K562 (cell line): ENCODE measurements at places on chromosomes 7 and 10.
A peak's percentile ranks its signal among the peaks of the same experiment; 100 is the strongest.

DNA sequence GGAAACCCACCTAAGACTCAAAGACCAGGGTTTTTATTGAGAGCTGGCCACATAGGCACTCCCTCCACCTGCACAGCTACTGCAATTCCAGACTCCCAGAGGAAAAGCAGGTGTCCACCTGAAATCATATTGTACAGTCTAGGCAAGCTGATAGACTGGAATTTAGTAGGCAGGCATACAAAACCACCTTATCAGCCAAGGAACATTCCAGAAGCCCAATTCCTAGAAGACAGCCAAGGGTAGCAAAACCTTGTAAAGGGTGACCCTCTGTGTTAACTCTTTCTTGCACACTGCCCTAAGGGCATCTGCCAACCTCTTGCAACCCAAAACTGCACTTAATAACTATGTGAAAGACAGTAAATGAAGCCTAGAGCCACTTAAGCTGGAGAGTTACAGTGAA, 5.3 kb downstream of the TMEM176A start:
- H3K27me3 ChIP-seq, result peaks cover 33% of the 10 kb centered on the region; the same call in 2 of the 3 replicates
- DNase-seq, result no peak
- peaks cover 8% of the 10 kb centered on the region; the same call in 1 of the 2 replicates for H3K4me1 ChIP-seq
- no peak overlapping the region for H3K27ac ChIP-seq
- no peak overlapping the region for H3K4me3 ChIP-seq

- no peaks in the 10 kb centered on the region for H3K36me3 ChIP-seq
- H3K4me3 ChIP-seq, result no peak overlapping the region
- H3K27ac ChIP-seq, result no peak overlapping the region
- H3K4me1 ChIP-seq, result peaks cover 4% of the 10 kb centered on the region; the same call in 1 of the 3 replicates
- no peaks in the 10 kb centered on the region for H3K27me3 ChIP-seq
These were observed 79.5 kb downstream of the RAB11FIP2 start for GRCh38 chr10:117967149-117967650.

- peaks cover 56% of the 10 kb centered on the region for H3K27me3 ChIP-seq
- H3K4me1 ChIP-seq, result peaks cover 20% of the 10 kb centered on the region
- no peak for DNase-seq
- no peak overlapping the region for H3K27ac ChIP-seq
- H3K4me3 ChIP-seq, result no peak overlapping the region
- H3K36me3 ChIP-seq, result no peaks in the 10 kb centered on the region
These were observed 38.1 kb upstream of the FAM20C start for GRCh38 chr7:154096-154799.

- H3K27ac ChIP-seq, result no peak overlapping the region
- peaks cover 5% of the 10 kb centered on the region; the same call in 1 of the 2 replicates for H3K4me1 ChIP-seq
- H3K27me3 ChIP-seq, result no peaks in the 10 kb centered on the region
- no peak overlapping the region for H3K4me3 ChIP-seq
- H3K36me3 ChIP-seq, result no peaks in the 10 kb centered on the region
These were observed 880.6 kb downstream of the LRMDA start for GRCh38 chr10:76311752-76312636.

DNA sequence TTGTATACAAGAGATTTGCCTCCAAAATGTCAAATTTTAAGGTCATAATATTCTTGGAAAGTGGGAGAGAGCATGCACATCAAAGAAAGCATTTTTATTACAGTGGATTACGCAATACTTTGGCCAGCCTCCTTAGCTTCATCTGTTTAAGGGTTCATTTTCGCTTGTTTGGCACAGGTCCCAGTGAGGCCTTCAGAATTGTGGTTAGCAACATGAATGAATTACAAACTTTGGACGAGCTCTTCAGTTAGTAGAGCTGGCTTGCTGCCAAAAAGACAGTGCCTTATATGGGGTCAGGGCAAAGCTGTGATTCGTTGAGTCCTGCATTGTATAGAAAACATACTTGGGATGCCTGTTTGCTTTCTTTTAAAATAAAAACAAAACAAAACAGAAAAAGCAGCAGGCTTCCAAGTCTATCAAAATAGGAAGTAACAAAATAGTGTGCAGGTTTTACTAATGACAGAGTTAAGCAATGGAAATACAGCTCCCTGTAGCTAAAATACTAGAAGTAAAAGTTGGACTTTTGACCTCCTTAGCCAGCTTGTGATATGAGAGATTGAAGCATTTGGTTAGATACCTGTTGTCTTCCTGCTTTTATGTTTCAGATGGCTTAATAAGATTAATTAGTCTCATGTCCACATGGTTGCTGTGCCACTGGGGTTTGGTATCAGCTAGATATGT, 190.8 kb downstream of the MLLT10 start:
- H3K36me3 ChIP-seq, result peaks cover 52% of the 10 kb centered on the region
- peak overlapping the region; percentile 52; the same call in 1 of the 3 replicates for H3K27ac ChIP-seq
- DNase-seq, result peak; percentile 63
- no peaks in the 10 kb centered on the region for H3K27me3 ChIP-seq
- H3K4me1 ChIP-seq, result no peaks in the 10 kb centered on the region

- no peaks in the 10 kb centered on the region for H3K36me3 ChIP-seq
- no peak overlapping the region for H3K4me3 ChIP-seq
- H3K4me1 ChIP-seq, result no peaks in the 10 kb centered on the region
- no peak for DNase-seq
- no peak overlapping the region for H3K27ac ChIP-seq
These were observed 58.5 kb downstream of the FGFR2 start for GRCh38 chr10:121539786-121540185.

- DNase-seq, result no peak
- H3K27ac ChIP-seq, result no peak overlapping the region
- peaks cover 90% of the 10 kb centered on the region for H3K36me3 ChIP-seq
- H3K4me3 ChIP-seq, result no peak overlapping the region
- peaks cover under 1% of the 10 kb centered on the region; the same call in 2 of the 3 replicates for H3K4me1 ChIP-seq
- no peaks in the 10 kb centered on the region for H3K27me3 ChIP-seq
These were observed 37.3 kb downstream of the FBH1 start for GRCh38 chr10:5927306-5927705.

GRCh38 chr7:48158404-48158803, 12.9 kb upstream of the ABCA13 start:
- H3K4me3 ChIP-seq, result no peak overlapping the region
- no peaks in the 10 kb centered on the region for H3K27me3 ChIP-seq
- H3K4me1 ChIP-seq, result no peaks in the 10 kb centered on the region
- no peaks in the 10 kb centered on the region for H3K36me3 ChIP-seq
- no peak for DNase-seq
- H3K27ac ChIP-seq, result no peak overlapping the region

- peaks cover 13% of the 10 kb centered on the region; the same call in 2 of the 3 replicates for H3K36me3 ChIP-seq
- peak overlapping the region; percentile 92 for H3K4me3 ChIP-seq
- DNase-seq, result peak; percentile 21
These were observed 507 bp downstream of the PDZD8 start for GRCh38 chr10:117374506-117375359.

DNA sequence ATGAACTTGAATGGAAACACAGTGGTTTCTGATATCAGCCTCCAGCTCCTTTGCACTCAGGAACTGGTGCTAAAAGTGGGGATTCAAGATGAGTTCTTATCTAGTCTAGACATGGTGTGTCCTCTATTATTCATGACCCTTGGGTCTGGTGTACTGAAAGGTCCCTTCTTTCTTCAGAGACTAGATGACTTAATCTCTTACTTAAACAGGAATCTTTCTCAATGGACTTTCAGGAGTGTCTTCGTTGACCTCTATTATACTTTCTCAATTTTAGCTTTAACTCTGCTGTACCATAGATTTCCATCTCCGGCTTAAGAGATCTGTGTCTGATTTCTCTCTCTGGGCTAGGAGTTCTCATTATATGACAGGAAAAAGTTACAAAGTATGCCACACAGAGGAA, 83.5 kb upstream of the INHBA start:
- H3K27ac ChIP-seq, result no peak overlapping the region
- H3K36me3 ChIP-seq, result no peaks in the 10 kb centered on the region
- DNase-seq, result no peak
- no peaks in the 10 kb centered on the region for H3K27me3 ChIP-seq

GRCh38 chr7:151244196-151244840, 4.2 kb downstream of the SMARCD3 start:
- no peaks in the 10 kb centered on the region; the same call in 2 of the 3 replicates for H3K36me3 ChIP-seq
- H3K4me3 ChIP-seq, result no peak overlapping the region
- no peaks in the 10 kb centered on the region for H3K27me3 ChIP-seq
- H3K4me1 ChIP-seq, result peaks cover 31% of the 10 kb centered on the region

DNA sequence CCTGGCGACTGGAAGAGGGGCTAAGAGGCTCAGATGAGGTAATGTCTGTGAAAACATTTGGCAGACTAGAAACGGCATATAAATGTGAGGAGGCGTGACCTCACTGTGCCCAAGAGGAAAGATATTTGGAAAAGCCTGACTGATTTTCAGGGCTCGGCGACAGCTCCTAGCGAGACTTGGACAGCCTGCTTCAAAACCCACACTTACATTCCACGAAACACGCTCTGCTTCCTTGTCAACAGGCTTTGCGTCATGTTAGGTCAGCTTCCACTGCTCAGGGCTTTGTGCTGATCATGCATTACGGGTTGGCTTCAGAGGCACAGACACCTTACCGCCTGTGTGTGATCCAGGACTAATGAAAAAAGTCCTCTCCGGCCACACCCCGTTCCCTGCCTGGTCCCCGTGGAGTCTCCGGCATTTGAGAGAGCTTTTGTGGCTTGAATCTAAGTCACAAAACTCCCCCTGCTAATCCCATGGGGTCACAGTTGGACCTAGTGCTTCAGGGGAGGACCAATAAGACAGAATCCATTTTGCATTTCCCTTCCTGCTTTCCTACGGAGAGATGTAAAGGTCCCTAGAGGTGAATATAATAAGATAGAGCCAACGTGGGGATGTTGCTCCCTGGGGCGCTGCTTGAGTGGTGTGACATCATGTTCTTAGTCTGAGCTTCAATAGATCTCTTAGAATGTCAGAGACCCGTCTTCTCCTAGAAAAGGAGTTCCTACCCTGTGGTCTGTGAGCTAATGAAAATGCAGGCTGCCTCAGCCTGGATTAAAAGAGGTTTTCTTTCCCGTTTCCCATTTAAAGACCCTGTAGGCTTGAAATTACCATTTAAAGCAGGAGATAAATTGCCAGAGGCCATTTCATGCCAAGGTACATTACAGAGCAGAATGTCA, 25.5 kb downstream of the FGFBP3 start:
- H3K4me3 ChIP-seq, result no peak overlapping the region
- DNase-seq, result no peak
- no peaks in the 10 kb centered on the region for H3K4me1 ChIP-seq
- H3K27me3 ChIP-seq, result no peaks in the 10 kb centered on the region
- no peaks in the 10 kb centered on the region for H3K36me3 ChIP-seq

- no peaks in the 10 kb centered on the region for H3K27me3 ChIP-seq
- H3K4me1 ChIP-seq, result no peaks in the 10 kb centered on the region
- DNase-seq, result no peak
- H3K4me3 ChIP-seq, result no peak overlapping the region
- no peaks in the 10 kb centered on the region for H3K36me3 ChIP-seq
These were observed 1020.6 kb downstream of the XPNPEP1 start for GRCh38 chr10:108902619-108903285.

GRCh38 chr10:120667276-120667675, 183.9 kb upstream of the WDR11 start:
- DNase-seq, result no peak
- H3K36me3 ChIP-seq, result no peaks in the 10 kb centered on the region
- H3K27ac ChIP-seq, result no peak overlapping the region
- no peaks in the 10 kb centered on the region for H3K4me1 ChIP-seq
- H3K4me3 ChIP-seq, result no peak overlapping the region

DNA sequence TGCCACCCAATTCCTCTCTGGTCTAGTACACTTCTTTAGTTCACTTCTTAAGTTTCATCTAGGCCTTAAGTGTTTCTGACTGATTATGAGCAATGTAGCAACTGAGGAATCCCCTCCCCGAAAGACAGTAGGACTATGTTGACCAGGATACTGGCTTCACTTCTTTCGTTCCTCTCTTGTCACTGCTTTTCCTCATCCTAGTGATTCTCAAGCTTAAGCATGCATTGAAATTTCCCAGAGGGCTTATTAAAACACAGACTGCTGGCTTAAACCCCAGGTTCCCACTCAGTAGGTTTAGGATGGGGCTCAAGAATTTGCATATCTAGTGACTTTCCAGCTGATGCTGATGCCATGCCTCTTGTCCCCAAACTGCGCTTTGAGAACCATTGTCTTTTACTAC, 164.6 kb upstream of the WNT16 start:
- H3K4me3 ChIP-seq, result no peak overlapping the region
- no peaks in the 10 kb centered on the region for H3K4me1 ChIP-seq
- DNase-seq, result no peak
- peaks cover 88% of the 10 kb centered on the region for H3K36me3 ChIP-seq
- H3K27ac ChIP-seq, result no peak overlapping the region
- H3K27me3 ChIP-seq, result no peaks in the 10 kb centered on the region

GRCh38 chr10:69043931-69044531, 43.9 kb upstream of the SRGN start:
- no peaks in the 10 kb centered on the region for H3K27me3 ChIP-seq
- DNase-seq, result no peak
- no peak overlapping the region for H3K4me3 ChIP-seq
- no peaks in the 10 kb centered on the region; the same call in 2 of the 3 replicates for H3K36me3 ChIP-seq
- peaks cover 17% of the 10 kb centered on the region for H3K4me1 ChIP-seq
- H3K27ac ChIP-seq, result no peak overlapping the region

DNA sequence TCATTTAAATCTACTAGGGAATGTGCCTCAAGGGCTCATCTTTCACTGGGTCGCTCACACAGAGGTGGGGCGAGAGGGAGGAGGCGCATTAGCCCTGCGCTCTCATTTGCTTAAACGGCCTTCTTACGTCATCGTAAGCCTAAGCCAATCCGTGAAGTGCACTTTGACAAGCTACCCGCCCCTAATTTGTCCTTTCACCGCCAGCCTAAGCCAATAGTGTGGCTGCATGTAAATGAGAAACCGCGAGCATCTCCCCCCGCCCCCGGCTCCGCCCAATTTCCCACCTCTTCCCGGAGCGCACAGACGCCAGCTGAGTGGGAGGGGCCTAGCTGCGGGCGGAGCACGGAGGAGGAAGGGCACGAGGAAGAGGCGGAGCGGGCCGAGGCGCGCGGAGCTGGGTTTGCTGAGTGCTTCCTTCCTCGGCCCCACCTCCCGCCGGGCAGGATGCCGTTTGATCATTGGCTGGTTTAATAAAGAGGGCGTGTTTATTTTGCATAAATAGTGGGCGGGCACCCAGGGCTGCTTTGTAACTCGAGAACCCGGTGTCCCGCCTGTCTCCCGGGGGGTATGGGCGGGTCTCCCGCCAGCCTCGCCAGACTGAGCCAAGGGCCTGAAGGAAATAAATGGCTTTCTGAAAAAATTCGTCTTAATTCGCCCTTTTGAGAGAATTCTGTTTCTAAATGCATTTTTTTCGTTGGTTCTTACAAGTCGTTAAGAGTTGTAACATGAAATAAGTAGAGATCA, 289.6 kb upstream of the NFE2L3 start:
- DNase-seq, result peak; percentile 98
- no peaks in the 10 kb centered on the region for H3K36me3 ChIP-seq
- H3K4me1 ChIP-seq, result no peaks in the 10 kb centered on the region; the same call in 2 of the 3 replicates
- peak overlapping the region; percentile 71; the same call in 2 of the 3 replicates for H3K27ac ChIP-seq
